ENCODE measurements at places on chromosomes 2 and 18. TPM values are rescaled to one million over a fixed set of nuclear protein-coding genes. Genes with fewer than 3 reads are reported as not detected.

- no peak for DNase-seq
Observed at GRCh38 chr2:74691929-74692328, 37.9 kb downstream of the SEMA4F start.

GRCh38 chr2:202530038-202530437, 104.7 kb upstream of the FAM117B start:
- no peak for DNase-seq

GRCh38 chr18:73479477-73479876, 611.7 kb upstream of the NETO1 start:
- DNase-seq: no peak

DNA sequence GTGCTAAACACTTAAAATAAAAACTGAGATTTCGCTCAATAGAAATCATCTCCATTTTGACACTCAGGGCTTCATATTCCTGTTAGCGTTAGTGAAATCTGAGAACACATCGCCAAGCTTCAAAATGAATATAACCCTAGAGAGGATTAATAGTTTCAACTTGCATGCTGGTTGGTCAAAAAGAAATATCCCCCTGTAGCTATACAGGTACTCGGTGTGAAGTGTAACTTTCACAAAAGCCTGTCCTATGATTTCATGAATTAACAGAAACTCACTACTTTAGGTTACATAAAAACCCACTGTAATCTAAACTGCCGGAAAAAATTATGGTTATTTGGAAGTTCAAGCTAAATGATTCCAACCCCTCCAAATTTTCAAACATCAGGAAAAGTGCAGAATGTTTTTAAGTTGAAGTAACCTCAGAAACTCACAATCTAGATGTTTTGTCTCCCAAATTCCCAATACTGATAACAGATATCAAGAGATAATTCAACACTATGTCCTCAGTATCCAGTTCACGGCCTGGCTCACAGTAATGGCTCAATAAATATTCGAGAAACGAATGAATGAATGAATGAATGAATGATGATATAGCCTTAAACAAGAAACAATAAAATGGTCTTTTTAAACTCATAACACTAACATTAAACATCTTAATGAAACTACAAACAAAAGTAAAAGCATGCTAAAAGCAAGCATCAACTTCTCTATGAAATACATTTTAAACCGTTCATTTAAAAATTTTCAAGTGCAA, 2.5 kb downstream of the TLK1 start:
- DNase-seq: no peak

GRCh38 chr2:172053486-172053885, 31.8 kb upstream of the DLX1 start:
- DNase-seq: no peak

DNA sequence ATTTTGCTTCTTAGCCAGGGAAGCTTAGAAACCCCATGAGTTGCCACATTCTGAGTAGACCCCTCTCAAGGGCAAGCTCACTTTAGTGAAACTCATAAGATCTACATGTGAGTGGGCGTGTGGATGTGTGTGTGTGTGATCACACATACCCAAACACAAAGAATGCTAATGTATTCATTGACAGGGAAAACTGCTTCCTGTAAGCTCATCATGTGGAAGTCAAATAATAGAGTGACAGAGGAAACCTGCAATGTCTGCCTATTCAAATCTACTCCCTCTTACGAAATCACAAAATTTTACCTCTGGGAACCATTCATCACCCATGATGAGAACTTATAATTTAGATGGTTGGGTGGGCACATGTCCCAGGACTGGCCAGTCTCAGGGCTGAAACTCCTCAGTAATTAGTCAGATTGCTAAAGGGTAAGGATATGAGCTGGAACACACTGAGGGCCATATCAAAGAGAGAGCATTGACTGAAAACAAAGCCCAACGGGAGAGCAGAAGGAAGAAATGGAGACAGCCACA, 94.5 kb upstream of the CCDC150 start:
- no peak for DNase-seq

- no peak for DNase-seq
Observed at GRCh38 chr2:241739651-241740050, 5.2 kb downstream of the D2HGDH start.

DNA sequence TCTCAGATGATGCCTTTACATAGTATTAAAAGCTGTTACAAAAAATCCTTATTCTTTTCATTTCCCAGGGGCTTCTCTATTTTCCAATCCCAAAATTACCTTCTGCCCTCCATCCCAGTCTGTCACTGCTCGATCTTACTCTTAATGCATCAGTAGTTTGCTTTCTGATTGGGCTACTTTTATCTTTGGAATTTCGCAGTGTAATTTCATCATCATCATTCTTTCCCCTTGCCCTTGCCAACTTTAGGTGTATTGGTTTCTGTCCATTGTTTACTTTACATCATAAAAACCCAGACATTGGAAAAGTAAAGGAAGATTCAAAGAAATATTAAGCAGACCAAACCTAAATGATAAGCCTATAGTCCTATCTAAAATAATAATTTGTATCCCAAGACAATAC, 457.2 kb downstream of the PIK3C3 start:
- DNase-seq: no peak

DNA sequence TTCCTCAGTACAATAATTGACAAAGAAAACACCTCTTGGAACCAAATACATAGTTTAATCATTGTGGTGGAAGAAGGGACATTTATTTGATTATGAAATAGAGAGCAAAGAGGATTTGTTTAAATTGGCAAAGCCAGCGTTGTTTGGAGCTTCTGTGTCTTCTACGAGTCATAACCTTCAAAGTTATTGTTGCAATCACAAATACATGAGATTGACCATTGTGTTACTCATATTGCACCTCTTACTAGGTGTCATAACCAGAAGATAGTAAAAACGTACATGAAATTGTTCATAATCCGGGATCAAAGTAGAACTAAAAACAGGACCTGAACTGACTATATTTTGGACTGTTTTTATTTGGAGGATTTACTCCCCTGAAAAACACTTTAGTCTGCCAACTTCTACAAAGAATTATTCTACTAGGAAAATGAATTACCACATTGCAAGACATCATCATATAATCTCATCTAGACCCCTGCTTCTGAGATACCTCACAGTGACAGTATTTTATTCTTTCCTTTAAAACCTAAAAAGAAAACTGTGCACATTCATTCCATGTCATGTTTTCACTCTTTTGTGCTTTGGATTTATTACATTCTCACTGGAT, 151.7 kb upstream of the KLF7 start:
- DNase-seq: no peak

Gene IL1RL1
- 0.22 TPM for polyA plus RNA-seq

Gene SERPINB13
- 3.1 TPM for polyA plus RNA-seq
